Astrocyte of the cerebellum (primary cell): ENCODE measurements at places on chromosomes 4 and X.
A peak's percentile ranks its signal among the peaks of the same experiment; 100 is the strongest.

- DNase-seq = no peak
Measured at GRCh38 chrX:50747471-50747900, 66.5 kb downstream of the SHROOM4 start.

DNA sequence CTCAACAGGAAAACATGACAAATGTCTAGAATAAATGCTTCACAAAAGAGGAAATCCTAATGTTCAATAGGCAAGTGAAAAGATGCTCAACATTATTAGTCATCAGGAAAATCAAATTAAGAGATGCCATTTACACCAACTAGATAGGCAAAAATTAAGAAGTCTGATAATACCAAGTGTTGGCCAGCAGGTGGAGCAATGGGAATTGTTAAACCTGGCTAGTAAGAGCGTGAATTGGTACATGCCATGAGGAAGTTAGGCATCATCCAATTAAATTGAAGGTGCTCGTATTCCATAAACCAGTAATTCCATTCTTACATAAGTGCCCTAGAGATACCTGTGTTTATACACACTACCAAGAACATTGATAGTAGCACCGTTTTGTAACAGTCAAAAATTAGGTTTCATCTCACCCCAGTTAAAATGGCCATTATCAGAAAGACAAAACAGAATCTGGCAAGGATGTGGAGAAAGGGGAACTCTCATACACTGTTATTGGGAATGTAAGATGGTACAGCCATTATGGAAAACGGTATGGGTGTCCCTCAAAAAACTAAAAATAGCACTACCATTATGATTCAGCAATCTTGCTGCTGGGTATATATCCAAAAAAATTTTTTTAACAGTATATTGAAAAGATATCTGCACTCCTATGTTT, 14.0 kb upstream of the ZCCHC18 start:
- DNase-seq = peak; percentile 68

DNA sequence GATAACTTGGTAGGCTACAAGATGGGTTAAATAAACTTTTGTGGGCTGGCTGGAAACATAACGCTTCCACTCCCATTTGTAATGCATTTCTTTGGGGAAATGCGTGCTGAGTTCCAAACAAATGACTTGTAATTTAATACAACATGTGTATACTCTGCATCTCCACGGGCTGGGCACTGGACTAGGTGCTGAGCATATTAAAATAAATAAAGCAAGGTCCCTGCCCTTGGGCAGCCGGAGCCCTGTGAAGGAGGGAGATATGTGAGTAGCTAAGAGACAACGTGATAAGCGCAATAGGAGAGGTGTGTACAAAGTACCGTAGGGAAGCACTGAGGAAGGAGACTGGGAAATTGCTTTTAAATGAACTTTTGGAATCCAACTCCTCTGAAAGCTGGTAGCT, 147.2 kb upstream of the RBPJ start:
- no peak for DNase-seq

GRCh38 chr4:146029939-146030710, 91.5 kb upstream of the ZNF827 start:
- DNase-seq = no peak

- no peak for DNase-seq
Measured at GRCh38 chr4:16000708-16001483, 37.9 kb upstream of the FGFBP2 start.

- no peak for DNase-seq
Measured at GRCh38 chrX:118536687-118537461, 41.3 kb downstream of the DOCK11 start.

GRCh38 chr4:114807759-114808404, 209.3 kb downstream of the UGT8 start:
- no peak for DNase-seq

- no peak for DNase-seq
Measured at GRCh38 chrX:23656091-23656490, 11.2 kb upstream of the PRDX4 start.

- DNase-seq = no peak
Measured at GRCh38 chrX:154308108-154308946, 12.7 kb downstream of the TKTL1 start.

DNA sequence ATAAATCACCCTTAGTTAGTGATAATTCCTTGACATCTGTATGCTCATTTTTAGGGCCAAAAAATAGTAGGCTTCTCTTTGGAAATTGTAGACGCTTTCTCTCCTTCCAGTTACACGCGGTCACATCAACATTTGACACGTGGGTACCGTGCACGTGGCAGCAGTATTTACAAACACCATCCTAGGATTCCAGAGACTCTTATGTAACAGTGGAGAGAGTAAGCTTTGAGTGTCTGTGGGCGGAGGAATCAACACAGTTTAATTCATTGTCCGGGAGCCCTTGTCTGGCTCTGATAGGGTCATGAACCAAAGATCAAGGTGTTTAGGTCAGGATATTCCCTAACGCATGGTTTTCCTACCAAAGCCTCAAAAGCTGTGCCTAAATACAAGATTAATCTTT, 12.2 kb downstream of the TET2 start:
- DNase-seq = no peak

DNA sequence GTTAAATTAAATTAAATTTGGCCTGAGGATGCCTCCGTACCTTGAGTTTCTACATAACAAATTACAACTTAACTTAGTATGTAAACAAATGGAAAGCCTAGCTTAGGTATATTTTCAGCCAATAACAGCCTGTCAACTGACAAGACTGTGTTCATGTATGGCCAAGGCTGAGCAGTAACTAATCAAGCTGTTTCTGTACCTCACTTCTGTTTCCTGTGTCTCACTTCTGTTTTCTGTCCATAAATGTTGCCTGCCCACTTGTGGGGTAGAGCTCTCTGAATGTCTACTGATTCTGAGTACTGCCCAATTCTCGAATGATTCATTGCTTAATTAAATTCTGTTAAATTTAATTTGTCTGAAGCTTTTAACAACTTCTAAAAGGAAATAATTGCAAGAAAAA, 445.2 kb downstream of the PCDH11X start:
- no peak for DNase-seq

DNA sequence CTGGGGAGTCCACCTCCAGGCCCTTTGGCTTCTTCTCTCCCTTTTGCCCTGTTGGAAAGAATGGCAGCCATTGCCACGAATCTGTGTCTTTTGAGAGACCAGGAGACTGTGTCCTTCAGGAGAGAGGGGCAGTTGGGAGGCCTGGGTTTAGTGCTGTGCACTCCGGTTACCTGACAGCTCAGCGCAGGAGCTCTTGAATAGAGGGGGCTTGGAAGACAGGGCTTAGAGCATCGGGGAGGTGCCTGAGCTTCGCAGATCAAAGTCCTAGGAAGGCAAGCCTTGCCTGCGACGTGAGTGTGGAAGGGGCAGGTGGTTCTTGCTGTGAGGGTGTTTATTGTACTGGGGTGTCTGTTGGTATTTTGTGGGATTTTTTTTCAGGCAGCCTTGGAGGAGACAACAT, 41.9 kb upstream of the TADA2B start:
- no peak for DNase-seq

DNA sequence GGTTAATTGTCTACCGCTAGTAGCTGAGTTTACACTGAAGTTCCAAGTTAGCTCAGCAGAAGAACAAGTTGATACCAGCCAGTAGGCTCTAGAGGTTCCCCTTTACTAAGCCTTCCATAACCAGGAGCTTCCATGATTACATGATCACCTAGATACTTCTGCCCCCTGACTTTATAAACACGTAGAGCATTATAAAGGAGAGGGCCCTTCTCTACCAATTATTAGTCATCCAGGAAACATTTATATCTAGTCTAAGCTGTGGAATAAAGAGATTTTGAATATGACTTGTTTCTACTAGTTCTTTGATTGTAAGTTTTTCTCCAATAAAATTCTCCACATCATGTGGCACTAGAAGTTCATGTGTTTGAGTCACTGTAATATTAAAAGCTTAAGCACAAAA, 818.1 kb upstream of the PCDH10 start:
- no peak for DNase-seq

DNA sequence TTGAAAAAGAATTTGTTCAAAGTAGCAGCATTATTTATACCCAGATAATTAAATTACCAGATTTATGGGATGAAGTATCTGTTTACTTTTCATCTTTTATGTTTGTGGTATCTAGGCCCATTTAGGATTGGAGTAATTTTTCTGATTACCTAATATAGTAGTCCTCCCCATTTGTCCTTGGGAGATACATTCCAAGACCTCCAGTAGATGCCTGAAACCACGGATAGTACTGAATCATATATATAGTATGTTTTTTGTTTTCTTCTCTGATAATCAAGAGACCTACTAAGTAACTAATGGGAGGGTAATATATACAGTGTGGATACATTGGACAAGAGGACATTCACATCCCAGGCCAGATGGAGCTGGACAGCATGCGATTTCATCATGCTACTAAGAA, 30.7 kb upstream of the PTPN13 start:
- no peak for DNase-seq

GRCh38 chr4:151408380-151408629, 671 bp upstream of the FHIP1A start:
- DNase-seq = no peak

DNA sequence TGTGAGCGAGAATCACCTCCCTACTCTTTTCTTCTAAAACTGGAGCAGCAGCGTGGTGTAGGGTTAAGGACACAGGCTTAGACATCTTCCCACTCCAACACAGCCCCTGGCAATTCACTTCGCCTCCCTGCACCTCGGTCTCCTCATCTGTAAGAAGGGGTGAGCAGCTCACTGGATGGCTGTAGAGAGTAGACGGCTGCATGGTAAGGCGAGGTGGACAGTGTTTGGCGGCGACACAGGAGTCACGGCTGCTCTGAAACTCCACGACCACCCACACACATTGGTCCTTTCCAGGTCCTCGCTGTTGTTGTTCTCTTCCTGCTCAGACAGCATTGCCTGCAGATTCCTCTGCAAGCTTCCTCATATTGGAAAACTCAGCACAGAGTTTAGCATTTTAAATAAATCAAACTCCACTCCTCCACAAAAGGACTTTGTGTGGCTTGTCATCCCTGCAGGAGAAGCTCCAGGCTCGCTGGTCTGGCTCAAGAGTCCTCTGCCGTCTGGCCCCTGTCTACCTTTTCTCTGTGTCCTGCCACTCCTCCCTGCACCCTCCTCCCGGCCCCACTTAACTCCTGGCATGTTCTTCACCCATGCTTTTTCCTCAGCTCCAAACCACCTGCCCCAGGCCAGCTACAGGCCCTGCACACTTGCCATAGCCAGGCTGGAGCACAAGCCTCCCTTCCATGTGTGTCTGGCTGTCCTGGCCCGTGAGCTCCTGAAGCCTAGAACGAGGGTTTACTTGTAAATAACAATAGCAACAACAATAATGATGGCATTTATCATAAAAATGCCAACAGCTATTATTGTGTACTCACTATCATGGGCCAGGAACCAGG, 41.3 kb upstream of the CRMP1 start:
- no peak for DNase-seq

- no peak for DNase-seq
Measured at GRCh38 chrX:25527156-25527555, 511.4 kb upstream of the ARX start.

DNA sequence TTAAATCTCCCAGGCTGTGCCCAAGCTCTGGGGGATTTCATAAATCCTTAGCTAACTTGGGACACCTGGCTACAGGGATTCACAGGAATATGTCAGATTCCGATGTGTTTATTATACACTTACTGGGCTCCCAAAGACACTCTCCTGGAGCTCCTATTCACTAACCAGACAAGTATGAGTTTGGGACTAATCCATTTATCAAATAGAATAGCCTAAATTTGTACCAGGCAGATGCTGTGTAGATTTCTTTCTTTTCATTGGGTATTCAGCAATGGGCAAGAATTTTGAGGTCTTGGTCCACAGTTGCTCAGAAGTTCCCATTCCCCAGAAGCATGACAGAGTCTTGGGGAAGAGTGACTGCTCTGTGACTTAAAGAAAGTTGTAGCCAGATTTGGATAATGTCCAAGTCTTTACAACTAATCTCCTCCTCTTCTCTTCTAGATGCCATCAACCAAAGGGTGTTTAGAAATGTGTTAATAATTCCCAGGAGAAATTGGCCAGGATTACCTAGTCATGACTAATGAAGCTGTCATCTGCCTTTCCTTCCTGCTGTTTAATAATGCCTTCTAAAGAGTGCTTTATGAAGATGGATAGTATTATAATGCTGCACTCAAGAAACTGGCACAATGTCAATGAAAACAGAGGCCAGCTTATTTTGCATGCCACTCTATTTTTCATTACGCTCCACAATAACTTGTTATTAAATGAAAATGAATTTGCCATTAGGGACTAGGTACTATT, 120.9 kb downstream of the CHIC2 start:
- peak; percentile 72 for DNase-seq

DNA sequence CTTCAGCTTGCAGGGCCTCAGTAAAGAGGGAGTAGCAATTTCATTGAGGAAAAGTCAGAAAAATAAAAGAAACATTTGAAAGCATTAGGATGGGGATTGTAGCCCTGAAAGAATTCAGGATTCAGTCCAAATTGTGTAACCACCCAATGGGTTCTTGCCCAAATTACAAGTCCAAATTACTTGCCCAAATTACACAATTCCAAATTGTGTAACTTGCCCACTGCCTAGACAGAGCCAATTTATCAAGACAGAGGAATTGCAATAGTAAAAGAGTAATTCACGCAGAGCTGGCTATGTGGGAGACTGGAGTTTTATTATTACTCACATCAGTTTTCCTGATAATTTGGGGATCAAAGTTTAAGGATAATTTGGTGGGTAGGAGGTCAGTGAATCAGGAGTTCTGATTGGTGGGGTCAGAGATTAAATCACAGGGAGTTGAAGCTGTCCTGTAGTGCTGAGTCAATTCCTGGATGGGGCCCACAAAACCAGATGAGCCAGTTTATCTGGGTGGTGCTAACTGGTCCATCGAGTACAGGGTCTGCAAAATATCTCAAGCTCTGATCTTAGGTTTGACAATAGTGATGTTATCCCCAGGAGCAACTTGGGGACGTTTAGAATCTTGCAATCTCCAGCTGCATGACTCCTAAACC, 18.1 kb upstream of the PAGE5 start:
- DNase-seq = no peak

DNA sequence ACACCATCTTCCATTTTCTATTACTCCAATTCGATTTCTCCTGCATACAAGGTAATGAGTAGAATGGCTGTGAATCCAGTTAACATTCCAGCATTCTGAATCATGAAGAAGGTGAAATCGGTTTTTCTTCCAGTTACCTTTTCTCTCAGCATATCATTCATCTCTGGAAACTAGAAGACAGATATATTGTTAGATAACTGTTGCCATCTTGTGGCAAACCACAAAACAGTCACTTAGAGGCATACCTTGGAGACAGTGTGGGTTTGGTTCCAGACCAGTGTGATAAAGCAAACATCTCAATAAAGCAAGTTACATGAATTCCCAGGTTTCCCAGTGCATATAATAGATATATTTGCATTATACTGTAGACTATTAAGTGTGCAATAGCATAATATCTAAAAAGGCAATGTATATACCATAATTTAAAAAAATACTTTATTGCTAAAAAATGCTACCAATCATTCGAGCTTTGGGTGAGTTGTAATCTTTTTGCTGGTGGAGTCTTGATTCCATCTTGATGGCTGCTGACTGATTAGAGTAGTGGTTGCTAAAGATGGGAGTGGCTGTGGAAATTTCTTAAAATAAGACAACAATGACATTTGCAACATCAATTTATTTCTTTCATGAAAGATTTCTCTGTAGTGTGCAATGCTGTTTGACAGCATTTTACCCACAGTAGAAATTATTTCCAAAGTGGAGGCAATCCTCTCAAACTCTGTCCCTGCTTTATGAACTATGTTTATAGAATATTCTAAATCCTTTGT, 82.1 kb downstream of the SLC39A8 start:
- DNase-seq = peak; percentile 51
